GM03348 (cell line): ENCODE measurements at places on chromosomes 3 and 15.

- no peak for DNase-seq
Measured at GRCh38 chr3:24164967-24165602, 220.0 kb downstream of the NR1D2 start.

DNA sequence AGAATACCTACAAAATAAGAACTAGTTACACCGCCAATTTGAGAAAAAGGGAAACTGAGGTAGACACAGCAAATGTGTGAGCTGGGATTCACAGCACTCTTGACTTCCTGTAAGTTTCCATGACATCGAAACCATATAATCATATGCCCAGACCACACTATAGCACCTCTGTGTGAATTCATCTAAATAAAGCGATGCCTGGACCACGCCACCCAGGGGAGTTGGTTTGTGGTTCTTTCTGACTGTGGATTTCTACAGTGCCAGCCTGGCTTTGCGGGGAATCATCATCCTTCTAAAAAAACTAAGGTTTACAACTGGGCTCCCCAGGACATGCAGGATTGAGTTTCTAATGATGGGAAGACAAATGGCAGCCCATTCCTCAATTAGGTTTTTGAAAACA, 23.5 kb upstream of the CA12 start:
- DNase-seq, result no peak

- DNase-seq, result no peak
Measured at GRCh38 chr15:63698692-63699091, 101.5 kb downstream of the FBXL22 start.

DNA sequence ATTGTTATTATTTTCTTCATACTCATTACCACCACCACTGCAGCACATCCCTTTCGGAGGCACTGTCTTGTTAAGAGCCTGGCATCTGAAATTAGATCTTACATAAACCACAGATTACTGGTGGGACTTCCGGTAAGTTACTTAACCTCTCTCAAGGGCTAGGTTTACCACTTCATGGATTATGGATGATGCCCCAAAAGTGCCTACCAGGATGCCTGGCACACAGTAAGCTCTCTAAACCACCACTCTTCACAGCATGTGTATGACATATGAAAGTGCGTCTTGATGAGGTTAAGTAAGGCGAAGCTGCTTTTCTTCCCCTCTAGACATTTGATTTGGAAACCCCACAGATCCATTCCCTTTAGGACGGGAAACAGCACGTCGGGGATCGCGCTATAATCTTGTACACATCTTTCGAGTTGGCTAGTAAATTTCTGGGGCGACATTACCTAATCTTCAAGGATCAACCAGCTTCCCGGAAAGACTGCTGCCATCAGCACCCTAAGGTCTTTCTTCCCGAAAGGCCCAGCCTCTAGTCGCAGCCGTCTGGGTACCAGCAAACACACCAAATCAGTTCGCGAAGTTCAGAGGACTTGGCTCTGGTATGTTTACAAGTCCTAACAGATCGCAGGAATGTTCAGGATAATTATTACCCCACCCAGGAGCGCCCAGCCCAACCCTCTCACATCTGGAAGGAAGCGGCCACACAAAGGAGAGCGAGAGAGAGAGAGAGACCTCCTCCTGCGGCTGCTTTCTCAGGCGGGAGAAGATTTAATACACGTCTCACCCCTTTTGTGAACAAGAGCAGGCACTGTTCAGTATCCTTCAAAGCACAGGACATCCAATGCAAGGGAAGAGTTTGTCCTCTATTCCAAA, 155.1 kb upstream of the FRMD4B start:
- no peak for DNase-seq

- DNase-seq, result no peak
Measured at GRCh38 chr3:120649830-120650233, 32.2 kb downstream of the HGD start.

GRCh38 chr3:158625881-158626280, 18.4 kb upstream of the GFM1 start:
- no peak for DNase-seq

- no peak for DNase-seq
Measured at GRCh38 chr3:16687221-16687620, 82.0 kb upstream of the DAZL start.

- DNase-seq, result no peak
Measured at GRCh38 chr15:42784705-42785104, 47.8 kb upstream of the CDAN1 start.

GRCh38 chr15:33131552-33132232, 62.8 kb downstream of the FMN1 start:
- DNase-seq, result no peak

GRCh38 chr3:10764259-10765051, 51.6 kb upstream of the SLC6A11 start:
- DNase-seq, result no peak

DNA sequence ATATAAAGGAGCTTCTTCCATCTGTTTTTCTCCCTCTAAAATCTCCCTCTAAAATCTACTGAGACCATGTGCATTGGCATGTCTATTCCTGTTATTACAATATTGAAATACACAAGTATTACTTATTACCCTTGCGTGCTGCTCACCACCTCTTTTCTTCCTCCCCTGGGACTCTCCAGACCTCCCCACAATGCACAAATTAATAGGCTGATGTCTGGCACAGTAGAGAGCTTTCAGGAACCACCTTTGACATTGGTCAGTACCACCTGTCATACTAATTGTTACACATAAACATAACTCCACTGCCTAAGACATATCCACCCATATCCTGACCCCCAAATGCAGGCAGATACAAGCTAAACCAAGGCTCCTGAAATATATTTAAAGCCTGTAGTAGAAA, 722.6 kb downstream of the FHIT start:
- no peak for DNase-seq

GRCh38 chr3:122392868-122393844, 9.2 kb downstream of the FAM162A start:
- DNase-seq, result peak; percentile 60

- peak; percentile 64 for DNase-seq
Measured at GRCh38 chr3:15899388-15899787, 101.6 kb upstream of the ANKRD28 start.

DNA sequence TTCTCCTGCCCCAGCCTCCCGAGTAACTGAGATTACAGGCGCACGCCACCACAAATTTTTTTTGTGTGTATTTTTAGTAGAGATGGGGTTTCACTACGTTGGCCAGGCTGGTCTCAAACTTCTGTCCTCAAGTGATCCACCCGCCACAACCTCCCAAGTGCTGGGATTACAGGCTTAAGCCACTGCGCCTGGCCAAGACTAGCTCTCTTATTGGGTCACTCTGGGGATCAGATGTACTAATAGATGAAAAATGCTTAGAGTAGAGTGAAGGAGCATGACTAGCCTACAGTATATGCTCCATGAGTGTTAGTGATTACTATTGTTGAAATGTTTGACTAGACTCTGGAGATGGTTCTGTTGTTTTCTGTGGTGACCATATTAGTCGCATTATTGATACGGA, 21.8 kb downstream of the RARB start:
- no peak for DNase-seq

- DNase-seq, result peak; percentile 14
Measured at GRCh38 chr3:117512975-117513374, 803.4 kb downstream of the TUSC7 start.

DNA sequence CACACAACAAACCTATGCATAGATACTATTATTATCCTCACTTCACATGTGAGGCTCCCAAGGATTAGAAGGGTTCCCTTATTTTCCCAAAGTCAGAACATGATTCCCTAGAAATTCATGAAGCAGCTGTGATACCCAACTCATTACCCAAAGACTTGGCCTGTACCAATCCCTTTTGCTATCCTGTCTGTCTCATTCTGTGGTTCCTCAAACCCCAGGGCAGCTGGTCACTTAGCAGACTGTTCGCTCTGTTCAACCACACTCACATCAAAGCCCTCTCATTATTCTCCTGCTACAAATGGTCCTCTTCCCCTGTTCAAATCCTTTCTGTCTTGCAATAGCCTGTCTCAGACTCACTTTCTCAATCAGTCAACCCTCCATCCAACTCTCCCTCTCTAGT, 154.3 kb upstream of the TRIM42 start:
- no peak for DNase-seq

- DNase-seq, result peak; percentile 53
Measured at GRCh38 chr15:85354461-85354860, 25.9 kb upstream of the AKAP13 start.

- no peak for DNase-seq
Measured at GRCh38 chr15:87118435-87118834, 1038.8 kb downstream of the AGBL1 start.

GRCh38 chr3:63975723-63976122, 47.6 kb downstream of the PSMD6 start:
- DNase-seq, result peak; percentile 24

GRCh38 chr3:87509401-87509800, 233.0 kb upstream of the POU1F1 start:
- DNase-seq, result no peak

DNA sequence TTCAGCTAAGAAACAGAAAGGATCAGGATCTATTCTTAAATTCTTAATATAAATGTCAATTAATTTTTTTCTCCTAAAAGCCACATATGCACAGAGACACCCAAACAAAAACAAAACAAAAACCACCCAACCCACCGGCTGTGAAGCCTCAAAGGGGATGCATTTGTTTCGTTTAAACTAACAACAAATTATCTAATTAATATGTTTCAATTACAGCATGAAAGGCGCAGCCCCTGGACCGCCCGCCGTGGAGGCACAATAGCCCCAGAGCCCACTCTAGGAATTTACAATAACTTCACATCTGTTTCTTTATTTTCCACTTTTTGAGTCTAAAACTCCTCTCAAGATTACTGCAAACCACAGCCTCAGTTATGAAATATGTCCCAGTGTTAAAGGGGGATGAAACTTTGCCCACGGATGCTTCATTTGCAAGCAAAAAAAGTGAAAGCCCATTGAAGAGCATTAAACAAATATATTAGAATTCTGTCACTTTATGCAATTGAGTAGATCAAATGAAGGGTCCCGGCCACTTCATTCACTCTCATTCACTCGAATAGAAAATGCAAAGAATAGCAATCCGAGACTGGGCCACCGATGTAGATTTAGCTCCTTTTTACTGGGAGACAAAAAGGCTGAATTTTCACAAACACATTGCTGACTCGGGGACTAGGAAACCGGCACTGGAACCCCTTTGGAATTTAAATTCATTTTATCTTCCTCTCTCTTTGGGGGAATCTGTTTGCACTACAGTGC, 6.0 kb downstream of the FOXB1 start:
- DNase-seq, result no peak

DNA sequence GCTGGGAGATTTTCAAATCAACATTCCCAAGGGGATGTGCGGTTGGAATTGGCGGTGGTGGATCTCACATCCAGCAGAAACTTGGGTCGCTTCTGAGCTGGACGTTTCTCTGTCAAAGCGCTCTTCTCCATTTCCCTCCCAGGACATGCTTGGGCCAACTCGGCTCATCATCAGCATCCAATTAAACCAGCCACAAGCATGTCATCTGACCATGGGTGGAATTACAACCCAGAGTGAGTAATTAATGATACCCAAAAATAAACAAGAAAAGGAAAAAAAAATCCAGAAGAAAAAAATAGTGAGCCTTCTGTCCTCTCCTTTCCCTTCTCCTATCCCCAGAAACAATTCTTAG, 111.2 kb downstream of the XXYLT1 start:
- DNase-seq, result peak; percentile 68

GRCh38 chr3:126159476-126159875, 20.9 kb downstream of the ALDH1L1 start:
- peak; percentile 5 for DNase-seq

- no peak for DNase-seq
Measured at GRCh38 chr3:177045222-177045621, 152.1 kb downstream of the TBL1XR1 start.

DNA sequence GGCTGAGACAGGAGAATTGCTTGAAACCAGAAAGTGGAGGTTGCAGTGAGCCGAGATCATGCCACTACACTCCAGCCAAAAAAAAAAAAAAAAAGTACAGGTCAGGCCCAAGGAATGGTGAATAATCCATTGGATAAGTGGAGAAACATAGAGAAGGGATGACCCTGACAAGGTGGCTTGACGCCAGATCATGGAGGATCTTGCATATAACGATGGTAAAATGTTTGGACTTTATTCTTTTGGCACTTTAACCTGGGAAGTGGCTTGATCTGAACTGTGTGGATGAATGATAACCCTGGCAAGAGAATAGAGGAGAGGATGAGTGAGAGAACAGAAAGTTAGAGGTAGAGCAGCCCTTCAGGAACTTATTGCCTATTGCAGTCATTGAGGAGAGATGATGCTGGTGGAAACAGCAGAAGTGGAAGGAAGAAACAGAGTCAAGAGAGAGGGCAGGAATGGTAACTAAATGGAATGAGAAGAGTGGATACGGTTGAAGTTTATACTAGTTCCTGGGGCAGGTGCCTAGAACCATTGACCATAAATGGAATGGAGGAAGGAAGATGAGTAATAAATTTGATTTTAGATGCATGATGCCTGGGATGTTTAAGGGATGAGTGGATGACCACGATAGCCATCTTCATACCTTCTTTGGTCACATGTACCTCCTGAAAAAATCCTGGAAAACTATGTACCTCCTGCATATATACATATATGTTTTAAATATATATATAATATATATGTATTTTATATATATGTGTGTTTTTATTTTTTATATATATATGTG, 57.8 kb downstream of the BLM start:
- DNase-seq, result peak; percentile 69

- DNase-seq, result no peak
Measured at GRCh38 chr15:57018151-57018550, 99.7 kb downstream of the TCF12 start.

DNA sequence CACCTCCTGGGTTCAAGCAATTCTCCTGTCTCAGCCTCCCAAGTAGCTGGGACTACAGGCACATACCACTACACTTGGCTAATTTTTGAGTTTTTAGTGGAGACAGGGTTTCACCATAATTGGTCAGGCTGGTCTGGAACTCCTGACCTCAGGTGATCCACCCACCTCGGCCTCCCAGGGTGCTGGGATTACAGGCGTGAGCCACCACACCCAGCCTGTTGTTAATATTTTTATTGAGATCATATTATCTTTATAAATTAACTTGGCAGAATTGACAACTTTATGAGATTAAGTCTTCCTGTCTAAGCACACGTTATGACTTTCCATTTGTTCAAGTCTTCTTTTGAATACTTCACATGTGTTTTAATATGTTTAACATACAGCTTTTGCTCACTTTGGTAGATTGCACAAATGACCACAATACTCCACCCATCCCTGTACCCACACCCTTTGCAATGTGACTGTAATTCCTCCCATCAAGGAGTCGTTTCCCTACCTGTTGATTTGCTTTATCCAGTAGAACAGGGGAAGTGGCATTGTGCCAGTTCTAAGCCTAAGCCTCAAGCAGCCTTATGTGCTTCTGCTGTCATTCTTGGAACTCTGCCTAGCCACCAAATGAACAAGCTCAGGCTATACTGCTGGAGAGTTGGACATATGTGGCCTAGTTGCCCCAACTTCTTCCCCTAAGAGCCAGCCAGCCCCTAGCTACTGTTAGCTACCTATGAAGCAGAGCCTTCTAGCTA, 8.2 kb downstream of the XYLB start:
- no peak for DNase-seq
